C1 segment of cervical spinal cord (tissue), 14 donors: ENCODE measurements at places on chromosomes 1 and 21.
A peak's percentile ranks its signal among the peaks of the same experiment; 100 is the strongest.

DNA sequence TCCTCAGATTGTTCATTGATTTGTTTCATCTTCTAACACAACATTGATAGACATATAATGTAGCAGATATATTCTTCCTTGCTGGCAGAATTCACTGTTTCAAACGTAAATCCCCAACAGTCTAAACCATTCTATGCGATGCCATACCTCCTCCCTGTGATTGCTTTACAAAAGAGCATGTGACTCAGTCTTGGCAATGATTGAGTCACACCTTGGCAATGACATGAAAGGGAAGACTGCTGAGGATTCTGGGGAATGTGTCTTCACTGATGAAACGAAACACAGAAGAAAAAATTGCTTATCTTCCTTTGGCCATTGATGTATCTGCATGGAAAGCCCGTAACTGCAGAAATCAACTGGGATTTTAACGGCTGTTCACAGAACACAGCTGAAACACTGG lies 409.6 kb upstream of the ZRANB2 start:
- no peak for DNase-seq

DNA sequence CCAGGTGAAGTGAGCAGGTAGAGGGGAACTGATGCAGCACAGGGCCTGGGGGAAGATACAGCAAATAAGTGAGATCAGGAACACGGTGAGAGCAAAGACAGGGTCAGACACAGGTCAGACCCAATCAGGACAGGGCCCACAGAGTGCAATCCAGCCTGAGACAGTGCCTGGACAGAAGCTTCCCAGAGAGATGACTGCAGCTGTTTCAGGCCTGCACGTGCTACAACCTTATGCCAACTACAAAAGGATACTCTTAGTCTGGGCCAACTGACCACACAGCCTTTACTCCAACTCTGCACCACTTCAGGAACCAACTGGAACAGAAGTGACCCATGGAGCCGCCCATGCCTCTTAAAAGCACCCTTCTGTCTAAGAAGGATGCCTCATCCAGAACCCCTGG lies 228.0 kb downstream of the TOMM20 start:
- DNase-seq, result no peak

GRCh38 chr1:45809761-45810160 lies 6.3 kb downstream of the MAST2 start:
- DNase-seq, result no peak

GRCh38 chr1:228219962-228220780 lies 12.3 kb downstream of the OBSCN start:
- no peak for DNase-seq

GRCh38 chr1:152495066-152495675 lies 15.4 kb upstream of the LCE5A start:
- no peak for DNase-seq

DNA sequence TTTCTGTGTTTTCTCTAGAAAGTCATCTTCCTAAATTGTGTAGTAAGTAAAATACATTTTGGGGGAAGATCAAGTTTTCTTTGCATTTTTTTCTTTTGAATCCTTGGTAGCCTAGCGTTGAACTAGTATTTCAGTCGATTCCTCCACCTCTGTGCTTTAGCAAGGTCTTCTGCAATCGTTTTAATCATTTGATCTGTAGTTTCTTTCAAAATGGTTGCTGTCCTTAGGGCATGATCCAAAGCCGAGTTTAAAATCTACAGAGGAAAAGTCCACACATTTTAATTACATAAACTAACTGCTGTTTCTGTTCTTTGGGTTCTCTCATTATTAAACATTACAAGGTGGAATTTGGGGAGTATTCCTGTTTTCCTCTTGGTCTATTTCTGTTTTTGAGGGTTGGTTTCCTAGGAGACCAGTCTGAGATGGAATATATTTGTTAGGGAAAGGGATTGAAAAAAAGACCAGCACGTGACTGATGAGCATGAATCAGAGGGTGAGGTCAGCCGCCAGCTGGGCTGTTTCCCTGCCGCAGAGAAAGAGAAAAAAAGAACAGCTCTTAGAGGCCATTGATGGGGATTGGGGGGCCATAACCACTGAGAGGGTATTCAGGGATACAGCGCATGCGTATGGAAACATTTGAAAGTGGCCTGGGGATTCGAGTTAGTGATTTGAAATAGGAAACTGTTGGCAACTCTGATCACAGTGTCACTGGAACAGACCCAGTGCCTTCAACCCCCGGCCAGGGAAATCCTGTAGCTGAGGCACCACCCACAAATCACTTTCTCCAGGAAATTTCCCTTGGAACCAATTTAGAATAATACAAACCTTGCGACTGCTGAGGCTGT lies 40.6 kb downstream of the AKNAD1 start:
- DNase-seq, result peak; percentile 74

DNA sequence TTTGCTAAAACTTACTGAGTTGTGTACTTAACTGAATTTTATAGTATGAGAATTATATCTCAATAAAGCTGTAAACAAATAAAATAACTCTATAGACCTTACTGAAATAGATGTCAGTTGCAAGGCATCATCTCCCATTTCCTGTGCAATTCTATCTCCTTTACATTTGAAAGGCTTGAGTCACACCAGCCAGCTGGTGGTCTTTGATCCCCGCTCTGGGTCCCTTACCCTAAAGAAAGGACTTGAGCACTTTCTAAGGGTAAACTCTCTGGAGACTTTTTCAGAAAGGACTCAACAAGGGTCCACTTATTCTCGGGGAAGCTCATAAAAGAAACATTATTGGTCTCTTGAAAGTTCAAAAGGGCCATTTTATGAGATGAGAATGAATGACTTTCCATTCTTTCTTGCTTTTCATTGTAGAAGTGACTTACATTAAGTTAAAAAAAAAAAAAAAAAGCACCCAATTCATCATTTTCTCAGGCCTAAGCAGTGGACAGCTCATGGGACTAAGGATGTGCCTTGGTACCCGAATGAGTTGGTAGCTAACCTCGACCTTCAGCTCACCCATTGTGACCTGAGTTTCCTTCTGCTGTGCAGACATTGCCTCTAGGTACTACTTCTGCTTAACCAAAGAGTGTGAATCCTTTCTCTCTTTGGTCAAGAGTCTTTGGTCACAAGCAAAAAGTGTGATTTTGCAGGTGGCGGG lies 147.0 kb upstream of the COA6 start:
- no peak for DNase-seq

GRCh38 chr1:109996476-109996875 lies 11.9 kb downstream of the AHCYL1 start:
- no peak for DNase-seq

GRCh38 chr1:66261364-66261763 lies 272.6 kb upstream of the SGIP1 start:
- DNase-seq, result no peak

GRCh38 chr21:16419188-16419921 lies 689.6 kb downstream of the USP25 start:
- DNase-seq, result peak; percentile 60

GRCh38 chr1:41268154-41268770 lies 26.2 kb upstream of the SCMH1 start:
- peak; percentile 50 for DNase-seq

DNA sequence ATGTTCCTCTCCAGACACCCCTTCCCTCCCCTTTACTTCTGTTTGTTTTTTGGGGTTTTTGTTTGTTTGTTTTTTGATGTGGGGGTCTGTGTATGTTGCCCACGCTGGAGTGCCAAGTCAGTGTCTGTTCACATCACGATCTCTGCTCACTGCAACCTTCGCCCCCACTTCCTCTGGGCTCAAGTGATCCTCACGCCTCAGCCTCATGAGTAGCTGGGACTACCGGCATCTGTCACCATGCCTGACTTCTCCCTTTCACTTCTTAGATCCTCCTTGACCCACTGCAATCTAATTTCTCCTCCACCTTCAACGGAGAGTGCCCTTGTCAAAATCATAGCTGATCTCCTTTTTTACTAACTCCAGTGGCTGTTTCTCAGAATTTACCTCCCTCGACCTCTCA lies 100.7 kb upstream of the KIF26B start:
- no peak for DNase-seq

DNA sequence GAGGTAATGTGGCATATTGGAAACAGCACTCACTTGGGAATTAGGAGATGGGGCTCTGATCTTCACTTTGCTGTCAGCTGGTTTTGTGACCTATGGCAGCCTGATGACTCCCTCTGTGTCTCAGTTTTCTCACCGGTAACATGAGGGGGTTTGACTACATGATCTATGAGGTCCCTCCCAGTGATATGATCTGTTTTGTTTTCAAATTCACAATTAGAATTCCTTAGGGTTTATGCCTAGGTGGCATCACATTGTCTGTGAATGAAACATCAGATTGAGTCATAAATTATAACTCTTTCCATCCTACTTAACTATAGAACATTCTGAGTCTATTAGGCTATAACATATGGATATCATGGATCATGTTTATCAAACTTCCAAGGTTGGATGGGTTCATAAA lies 386.6 kb downstream of the PTBP2 start:
- DNase-seq, result no peak

GRCh38 chr1:228094432-228095016 lies 8.6 kb downstream of the C1orf35 start:
- no peak for DNase-seq

- no peak for DNase-seq
Observed at GRCh38 chr21:45297329-45297728, 9.6 kb upstream of the POFUT2 start.

GRCh38 chr21:36229181-36229580 lies 72.6 kb downstream of the DOP1B start:
- no peak for DNase-seq

GRCh38 chr1:201381130-201381529 lies 3.6 kb upstream of the TNNT2 start:
- DNase-seq, result no peak

DNA sequence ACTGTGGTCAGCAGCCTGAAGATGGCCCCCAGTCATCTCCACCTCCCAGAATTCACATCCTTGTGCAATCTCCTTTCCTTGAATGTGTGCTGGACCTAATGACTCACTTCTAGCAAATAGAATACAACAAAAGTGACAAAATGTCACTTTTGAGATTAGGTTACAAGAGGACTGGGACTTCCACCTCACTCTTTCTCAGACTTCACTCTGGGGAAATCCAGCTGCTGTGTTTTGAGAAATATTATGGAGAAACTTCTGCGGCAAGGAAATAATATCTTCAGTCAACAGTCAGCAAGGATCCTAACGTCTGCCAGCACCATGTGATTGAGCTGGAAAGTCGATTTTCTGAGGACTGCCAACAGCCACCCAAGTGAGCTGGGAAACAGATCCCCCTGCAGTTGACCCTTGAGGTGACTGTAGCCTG lies 70.5 kb upstream of the GADD45A start:
- no peak for DNase-seq

DNA sequence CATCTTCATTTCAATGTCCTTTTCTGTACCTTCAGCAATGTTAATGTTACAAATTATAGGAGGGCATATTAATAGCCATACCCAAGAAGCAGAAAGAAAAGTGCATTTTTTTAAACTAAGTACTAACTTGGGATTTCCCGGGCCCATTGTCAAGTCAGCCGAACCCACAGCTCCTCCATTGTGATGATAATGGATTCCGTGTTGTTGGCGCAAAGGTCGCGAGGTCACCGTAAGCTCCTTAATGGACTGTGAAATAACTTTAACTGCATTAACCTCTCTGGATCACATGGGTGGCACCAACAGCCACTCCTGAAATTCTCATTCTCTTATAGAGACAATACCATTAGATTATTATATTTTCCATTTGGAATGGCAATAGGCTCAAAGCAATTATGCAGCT lies 250.6 kb upstream of the RRP15 start:
- DNase-seq, result no peak

GRCh38 chr1:156194300-156194652 lies 372 bp downstream of the SLC25A44 start:
- no peak for DNase-seq
